ENCODE measurements at places on chromosomes 5 and 9.
A peak's percentile ranks its signal among the peaks of the same experiment; 100 is the strongest.

- DNase-seq = peak; percentile 48
Observed at GRCh38 chr9:100011062-100011681, 87.6 kb downstream of the ERP44 start.

DNA sequence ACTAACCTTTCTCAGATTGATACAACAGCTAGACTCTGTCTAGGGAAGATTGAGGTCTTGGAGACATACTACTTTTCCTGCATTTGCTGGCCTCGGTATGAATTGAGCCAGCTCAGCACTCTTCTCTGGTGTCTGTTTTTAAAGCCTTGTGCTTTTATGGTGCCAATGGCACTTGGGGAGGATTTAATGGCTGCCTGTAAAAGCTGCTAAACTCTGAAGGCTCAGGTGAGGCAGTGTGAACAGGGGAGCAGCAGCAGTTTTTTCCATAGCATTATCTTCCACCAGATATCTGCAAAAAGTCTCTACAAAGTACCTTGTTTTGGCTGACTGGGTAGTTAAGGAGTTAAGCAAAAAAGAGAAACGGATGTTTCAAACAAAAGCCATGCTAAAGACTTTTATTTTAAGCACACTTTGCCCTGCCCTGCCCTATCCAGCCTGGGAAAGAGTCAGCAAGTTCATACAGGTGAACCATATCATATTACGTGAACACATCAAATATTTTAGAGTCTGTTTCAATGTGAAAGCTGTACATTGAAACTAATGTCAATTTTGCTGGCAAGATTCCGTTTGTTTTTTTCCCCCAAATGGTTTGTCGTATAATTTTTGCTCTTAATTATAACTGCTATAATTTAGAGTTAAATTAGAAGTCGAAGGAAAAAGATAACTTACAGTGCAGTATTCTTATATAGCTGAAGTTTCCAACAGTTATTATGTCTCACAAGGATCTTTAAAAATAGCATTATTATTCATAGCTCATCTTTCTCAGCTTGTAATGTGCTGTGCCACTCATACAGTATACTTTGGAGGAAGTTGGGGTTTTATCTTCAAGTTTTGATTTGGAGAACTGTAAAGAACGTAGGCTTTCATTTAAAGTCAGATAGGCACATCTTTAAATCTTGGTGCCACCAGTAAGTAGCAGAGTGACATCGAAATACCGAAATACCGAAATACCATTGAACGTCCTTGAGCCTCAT, 424.1 kb upstream of the CD180 start:
- no peak for DNase-seq

DNA sequence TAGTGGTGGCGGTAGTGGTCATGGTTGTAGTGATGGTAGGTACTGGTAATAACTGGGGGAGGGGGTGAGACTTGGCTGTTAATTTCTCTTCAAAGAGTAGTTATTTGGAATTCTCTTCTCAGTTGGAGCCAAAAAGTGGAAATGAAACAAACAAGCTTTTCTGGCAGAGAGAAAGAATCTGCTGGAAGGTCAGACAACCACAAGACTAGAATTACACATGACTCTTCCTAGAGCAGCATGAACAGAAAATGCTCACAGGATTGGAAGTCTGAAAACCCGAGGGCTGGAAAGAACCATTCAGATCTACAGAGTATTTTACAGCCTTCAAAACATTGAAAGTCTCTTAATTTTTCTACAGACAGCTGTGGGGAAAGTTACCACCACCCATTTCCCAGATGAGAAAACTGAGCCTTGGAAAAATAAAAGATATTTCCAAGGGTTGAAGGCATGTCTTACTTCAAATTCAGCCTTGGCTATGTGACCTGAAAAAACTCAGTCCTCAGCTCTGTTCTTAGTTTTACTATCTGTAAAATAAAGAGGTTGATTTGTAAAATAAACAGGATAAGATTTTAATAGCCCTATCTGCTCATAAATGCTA, 42.9 kb upstream of the TRIM32 start:
- no peak for DNase-seq

DNA sequence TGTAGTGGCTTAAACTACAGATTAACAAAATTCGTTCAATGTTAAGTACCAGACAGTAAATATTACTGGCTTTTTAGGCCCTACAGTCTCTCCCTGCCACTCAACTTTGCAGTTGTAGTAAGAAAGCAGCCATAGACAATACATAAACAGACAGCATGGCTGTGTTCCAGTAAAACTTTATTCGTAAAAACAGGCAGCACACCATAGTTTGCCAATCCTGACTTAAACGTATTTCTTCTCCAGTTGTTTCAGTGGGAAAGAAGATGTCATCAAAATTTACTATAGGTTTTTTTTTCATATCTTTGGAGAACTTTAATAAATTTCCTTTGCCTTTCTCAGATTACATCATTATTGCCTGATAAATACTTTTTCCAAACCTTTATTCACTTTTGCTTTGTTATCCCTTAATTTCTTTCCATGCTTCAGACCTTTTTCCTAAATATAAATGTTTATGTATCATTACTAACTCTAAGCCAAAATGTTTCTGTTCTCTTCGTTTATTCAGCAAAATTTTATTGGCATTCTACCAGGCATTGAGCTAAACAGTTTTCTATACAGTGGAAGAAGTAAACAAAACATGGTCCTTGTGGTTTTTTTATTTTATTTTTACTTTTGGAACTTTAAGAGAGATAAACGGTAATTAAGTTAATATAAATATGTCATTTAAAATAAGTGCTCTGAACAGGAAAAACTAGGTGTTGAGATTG, 64.5 kb downstream of the SLF1 start:
- no peak for DNase-seq

DNA sequence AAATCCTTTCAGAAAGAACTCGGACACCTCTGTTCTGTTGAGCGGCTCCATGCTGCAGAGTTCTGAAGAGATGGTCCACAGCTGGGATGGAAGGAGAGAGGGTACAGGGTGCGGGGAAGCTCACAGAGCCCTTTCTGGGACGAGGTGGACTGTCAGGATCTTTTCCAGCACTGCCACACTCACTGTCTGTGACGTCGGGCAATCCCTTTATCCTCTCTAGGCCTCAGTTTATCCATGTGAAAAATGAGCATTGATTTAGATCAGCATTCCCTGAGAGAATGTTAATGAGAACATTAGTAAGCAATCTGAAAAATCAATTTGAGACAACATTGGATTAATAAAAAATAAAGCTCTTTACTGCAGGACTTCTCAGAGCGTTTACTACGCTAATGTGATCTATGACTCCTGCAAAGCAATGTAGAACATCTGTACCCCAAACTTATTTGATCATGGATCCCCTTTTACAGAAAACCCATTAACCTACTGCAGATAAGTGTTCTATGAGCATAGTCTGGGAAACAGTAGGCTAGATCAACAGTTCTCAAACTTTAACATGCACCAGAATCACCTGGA, at the start of gene OR13J1:
Gene OR13J1, minus strand, starts transcription at position 51 of the 573 bp plus-strand sequence. Its CDS starts 0 bp downstream, at position 51.
- no peak for DNase-seq

- no peak for DNase-seq
Observed at GRCh38 chr9:92026206-92027002, 76.4 kb upstream of the ROR2 start.

- no peak for DNase-seq
Observed at GRCh38 chr5:173625673-173626504, 9.4 kb upstream of the BOD1 start.

DNA sequence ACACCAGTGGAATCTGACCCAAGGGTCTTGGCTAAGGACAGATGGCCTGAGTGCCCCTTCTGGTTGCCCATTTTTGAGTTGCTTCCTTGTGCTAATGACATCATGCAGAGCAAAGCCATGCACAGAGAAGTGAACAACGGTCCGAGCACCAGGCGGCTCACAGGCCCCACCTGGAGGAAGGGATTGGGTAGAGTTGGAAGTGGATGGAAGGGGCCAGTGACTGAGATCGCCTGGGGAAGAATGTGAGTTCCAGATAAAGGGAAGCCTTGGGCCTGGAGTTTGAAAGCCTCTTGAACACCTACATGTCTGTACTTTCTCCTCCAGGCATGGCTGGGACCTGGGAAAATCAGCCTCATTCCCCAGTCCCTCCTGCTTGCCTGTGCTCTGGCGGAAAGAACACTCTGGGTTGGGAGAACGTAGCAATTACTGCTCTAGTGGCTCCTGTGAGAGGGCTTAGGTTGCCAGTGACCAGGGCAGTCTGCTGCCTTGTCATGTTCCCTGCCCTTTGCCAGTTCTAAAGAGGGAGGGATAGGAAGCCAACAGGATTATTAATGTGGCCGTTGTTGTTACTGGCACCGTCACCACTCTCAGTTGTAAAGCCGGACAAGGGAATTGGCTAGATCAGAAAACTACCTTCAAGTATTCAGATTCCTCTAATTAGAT, 62.5 kb upstream of the PTPN3 start:
- no peak for DNase-seq

DNA sequence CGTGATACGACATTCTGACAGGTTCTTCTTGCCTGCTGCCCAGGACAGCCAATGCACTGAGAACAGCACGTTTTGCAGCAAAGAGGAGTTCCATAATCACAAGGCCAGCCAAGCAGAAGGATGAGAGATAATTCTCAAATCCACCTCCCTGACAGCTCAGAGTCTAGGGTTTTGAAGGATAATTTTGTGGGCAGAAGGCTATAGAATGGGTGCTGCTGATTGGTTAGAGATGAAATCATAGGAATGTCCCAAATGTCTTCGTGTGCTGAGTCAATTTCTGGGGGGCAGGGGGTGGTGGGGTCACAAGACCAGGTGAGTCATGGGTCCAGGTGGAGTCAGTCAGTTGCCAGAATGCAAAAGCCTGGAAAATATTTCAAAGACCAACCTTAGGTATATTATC, 175.5 kb upstream of the SLC30A5 start:
- DNase-seq = no peak

GRCh38 chr5:111775224-111775623, 18.2 kb upstream of the NREP start:
- DNase-seq = no peak

- DNase-seq = no peak
Observed at GRCh38 chr5:51082741-51083140, 300.5 kb upstream of the ISL1 start.

DNA sequence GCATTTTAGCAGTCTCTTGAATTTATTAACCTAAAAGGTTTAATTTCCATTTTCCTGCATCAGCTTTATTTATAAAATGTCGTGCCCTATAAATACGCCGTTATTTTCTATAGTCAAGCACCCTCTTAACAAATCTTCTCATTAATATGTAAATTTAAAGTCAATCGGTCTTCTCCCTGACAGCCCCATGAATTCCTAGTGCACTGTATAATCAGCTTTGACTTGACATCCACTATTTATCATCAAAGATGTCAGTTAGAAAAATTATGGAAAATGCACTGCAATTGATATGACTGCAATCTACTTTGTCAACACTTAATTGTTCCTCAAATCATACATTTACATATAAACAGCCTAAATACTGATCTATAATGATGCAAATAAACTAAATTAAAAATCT, 83.4 kb downstream of the AP3B1 start:
- no peak for DNase-seq

DNA sequence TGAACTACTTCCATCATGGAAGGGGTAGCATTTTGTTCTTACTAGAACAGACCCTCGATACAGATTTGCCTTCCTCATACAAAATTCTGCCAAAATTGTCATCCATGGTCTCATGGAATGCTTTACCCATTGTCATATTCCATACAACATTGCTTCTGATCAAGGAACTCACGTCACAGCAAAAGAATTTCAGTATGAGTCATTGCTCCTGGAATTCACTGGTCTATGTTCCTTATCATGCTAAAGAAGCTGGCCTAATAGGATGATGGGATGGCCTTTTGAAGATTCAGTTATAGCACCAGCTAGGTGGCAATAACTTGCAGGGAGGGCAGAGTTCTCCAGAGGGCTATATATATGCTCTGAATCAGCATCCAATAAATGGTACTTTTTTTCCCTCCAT, 18.2 kb upstream of the FNIP1 start:
- DNase-seq = no peak

DNA sequence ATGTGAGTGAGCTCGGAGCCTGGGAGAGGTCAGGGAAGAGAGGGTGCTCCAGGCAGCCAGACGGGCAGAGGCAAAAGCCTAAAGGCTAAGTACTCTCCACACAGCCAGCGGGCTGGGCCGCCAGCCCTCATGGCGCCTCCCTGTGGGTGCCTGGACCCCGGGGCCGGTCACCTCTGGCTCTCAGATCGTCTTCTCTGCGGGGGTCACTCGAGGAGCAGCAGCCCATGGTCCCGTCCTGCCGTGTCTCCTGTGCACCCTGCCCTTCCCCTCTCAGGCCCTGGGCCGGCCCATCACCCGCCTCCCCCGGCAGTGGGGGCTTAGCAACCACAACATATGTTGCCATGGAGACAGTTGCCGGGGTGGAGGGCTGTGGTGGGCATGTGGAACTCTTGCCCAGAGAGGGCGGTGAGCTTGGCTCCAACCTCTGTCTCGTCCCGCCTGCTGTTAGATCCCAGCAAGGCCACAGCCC, 4.2 kb downstream of the AK1 start:
- no peak for DNase-seq

- DNase-seq = peak; percentile 29
Observed at GRCh38 chr5:72018143-72018803, 89.0 kb upstream of the MAP1B start.

GRCh38 chr9:127919253-127919815, 2.5 kb upstream of the ST6GALNAC4 start:
- DNase-seq = no peak

DNA sequence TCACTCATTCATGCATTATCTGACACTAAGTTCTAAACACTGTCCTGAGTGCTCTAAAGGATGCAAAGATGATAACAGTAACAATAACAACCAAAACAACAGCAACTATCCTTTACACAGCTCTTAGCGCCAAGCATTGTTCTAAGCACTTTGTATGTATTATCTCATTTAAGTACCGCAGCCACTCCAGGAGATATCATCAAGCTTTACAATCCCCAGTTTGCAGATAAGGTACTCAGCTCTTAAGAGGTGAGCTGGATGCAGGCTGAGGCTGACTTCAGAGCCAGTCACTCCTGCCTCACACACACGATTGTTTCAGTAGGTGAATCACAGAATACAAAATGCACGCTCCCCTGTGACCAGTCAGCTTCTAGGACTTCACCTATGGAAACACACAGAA, 141.8 kb downstream of the PAX5 start:
- DNase-seq = no peak

GRCh38 chr5:13783726-13784125, 160.8 kb downstream of the DNAH5 start:
- no peak for DNase-seq

DNA sequence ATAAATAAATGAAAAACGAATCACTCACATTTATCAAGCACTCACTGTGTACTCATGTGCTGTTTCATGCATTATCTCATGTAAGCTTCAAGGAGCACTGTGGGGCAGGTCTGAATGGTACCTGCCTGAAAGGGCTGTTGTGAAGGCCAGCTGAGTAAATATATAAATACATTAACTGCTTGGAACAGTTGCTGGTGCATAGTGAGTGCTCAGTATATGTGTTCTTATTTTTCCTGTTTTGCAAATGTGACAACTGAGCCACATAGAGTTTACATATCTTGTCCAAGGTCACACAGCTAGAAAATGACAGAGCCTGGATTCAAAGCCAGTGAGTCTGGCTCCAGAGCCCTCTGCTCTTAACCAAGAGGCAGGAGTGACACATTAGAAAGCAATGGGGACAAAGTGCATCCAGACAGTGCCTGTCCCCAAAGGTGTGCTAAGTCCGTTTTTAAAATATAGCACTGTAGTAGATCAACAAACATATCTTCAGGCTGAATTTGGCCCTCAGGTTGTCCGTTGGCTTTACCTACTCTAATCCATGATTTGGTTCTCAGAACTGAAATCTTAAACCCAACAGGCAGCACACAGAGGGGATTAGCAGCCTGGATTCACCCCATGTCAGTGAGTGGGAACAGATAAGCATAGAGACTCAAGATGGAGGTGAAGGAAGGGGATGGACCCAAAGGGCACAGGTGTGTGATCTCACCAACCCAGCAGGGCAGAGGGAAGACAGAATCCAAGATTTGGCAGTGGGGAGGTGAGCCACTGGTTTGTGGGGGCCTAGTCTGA, 70.8 kb downstream of the WWC1 start:
- no peak for DNase-seq
